ENCODE measurements at places on chromosomes 3 and 15. TPM values are rescaled to one million over a fixed set of nuclear protein-coding genes. Genes with fewer than 3 reads are reported as not detected.
A peak's percentile ranks its signal among the peaks of the same experiment; 100 is the strongest.

The TRH gene
- polyA plus RNA-seq = not detected

- H3K27me3 ChIP-seq = peaks cover 27% of the 10 kb centered on the region
- H3K4me1 ChIP-seq = peaks cover 3% of the 10 kb centered on the region
- no peak for DNase-seq
- no peaks in the 10 kb centered on the region for H3K36me3 ChIP-seq
Observed at GRCh38 chr3:108907194-108907593, 46.5 kb downstream of the GUCA1C start.

- no peak for DNase-seq
- peaks cover 11% of the 10 kb centered on the region for H3K4me1 ChIP-seq
- no peak overlapping the region for H3K4me3 ChIP-seq
- no peaks in the 10 kb centered on the region for H3K27me3 ChIP-seq
Observed at GRCh38 chr3:141406265-141406664, 38.0 kb downstream of the ZBTB38 start.

DNA sequence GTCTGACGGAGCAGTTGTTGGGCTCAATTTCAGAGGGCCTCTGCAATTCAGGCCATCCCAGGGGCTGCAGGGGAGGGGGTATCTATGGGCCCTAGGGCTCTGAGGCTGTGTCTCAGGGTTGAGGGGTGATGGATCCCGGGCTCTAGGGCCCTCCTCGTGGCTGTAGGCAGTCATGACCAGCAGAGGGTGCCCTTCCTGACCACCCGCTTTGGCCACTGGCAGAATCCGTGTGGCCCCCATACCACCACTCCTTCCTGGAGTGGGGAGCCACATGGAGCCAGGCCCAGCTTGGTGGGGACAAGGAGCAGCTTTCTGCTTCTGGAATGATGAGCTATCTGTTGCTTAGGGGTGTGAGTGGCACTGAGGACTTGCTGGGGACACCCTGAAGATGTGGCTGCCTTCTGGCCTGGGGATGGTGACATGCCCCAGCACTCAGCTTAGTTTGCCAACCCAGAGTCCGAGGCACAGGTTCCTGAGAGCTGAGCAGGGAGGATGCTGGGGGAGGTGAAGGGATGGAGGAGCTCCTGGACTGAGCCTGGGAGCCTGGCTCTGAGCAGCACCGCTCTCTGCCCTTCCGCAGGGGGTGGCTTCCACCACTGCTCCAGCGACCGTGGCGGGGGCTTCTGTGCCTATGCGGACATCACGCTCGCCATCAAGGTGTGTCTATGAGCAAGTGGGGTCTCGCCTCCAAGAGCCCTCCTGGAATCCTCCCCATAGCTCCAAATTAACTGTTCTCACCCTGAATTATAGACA, 20.2 kb downstream of the HDAC11 start:
- H3K4me1 ChIP-seq = no peaks in the 10 kb centered on the region
- H3K4me3 ChIP-seq = no peak overlapping the region
- peaks cover 3% of the 10 kb centered on the region for H3K27me3 ChIP-seq
- no peaks in the 10 kb centered on the region for H3K36me3 ChIP-seq
- H3K27ac ChIP-seq = no peak overlapping the region

DNA sequence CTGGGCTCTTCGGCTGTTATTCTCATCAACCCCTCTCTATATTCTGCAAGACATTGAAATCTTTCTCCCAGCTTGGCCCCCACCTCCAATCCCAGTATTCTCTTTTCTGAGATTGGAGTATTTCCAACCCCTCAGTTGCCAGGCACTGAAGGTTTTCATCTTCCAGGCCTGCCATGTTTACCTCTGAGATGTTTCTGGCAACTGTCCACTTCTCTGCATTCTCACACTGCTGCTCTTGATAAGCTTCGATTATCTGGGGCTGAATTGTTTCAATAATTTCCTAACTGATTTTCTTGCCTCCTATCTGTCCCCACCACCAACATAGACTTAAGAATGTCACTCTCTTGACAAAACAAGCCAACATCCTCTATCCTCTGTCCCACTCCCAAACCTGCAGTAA, 1.4 kb upstream of the GPR156 start:
- H3K36me3 ChIP-seq = peaks cover 2% of the 10 kb centered on the region
- no peak for DNase-seq
- H3K4me3 ChIP-seq = no peak overlapping the region
- no peak overlapping the region for H3K27ac ChIP-seq

The IMP3 gene
- 249 TPM for polyA plus RNA-seq

- H3K36me3 ChIP-seq = peaks cover 7% of the 10 kb centered on the region
- H3K27ac ChIP-seq = no peak overlapping the region
- H3K4me1 ChIP-seq = peaks cover 24% of the 10 kb centered on the region
- no peak overlapping the region for H3K4me3 ChIP-seq
- DNase-seq = no peak
Observed at GRCh38 chr3:172704001-172704400, 6.9 kb downstream of the NCEH1 start.

DNA sequence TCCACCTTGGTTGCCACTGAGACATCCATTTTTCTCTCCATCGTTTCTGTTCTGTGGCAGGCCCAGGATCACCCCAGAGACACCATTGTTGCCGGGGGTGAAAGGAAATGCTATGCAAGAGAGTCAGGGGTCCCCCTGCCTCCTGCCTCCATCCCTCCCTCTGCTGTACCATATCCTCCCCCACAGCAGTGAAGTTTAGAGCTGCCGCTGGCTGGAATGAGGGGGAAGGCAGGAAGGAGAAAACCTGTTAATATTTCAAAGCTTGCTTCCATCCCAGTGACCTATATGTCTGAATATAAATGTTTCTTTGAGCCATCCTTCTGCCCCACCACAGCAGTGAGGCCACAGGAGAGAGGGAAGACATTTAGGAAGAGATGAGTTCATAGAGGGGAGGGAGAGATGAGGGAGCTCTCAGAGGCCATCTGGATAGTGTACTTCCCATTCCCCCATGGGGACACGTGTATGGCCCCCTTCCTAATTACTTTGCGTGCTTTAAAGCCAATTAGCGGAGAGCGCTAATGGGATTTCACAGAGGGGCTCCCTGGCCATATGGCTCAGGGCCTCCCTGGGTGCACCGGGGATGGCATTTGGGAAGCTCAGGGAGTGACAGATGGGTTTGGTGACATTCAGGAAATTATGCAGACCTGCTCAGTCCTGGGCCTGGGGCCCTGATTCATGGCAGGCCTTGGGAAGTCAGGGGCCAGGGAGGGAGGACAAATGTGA, 40.4 kb upstream of the CHRNB4 start:
- DNase-seq = no peak
- no peaks in the 10 kb centered on the region for H3K36me3 ChIP-seq
- H3K27me3 ChIP-seq = no peaks in the 10 kb centered on the region
- H3K4me1 ChIP-seq = no peaks in the 10 kb centered on the region

The LSMEM2 gene
- not detected for polyA plus RNA-seq

- no peak overlapping the region for H3K4me3 ChIP-seq
- peaks cover 8% of the 10 kb centered on the region for H3K4me1 ChIP-seq
- H3K27me3 ChIP-seq = peaks cover 36% of the 10 kb centered on the region
- H3K27ac ChIP-seq = no peak overlapping the region
- H3K36me3 ChIP-seq = no peaks in the 10 kb centered on the region
Observed at GRCh38 chr15:68550498-68551295, 28.1 kb upstream of the CORO2B start.

GRCh38 chr15:64622410-64623260, 152.8 kb downstream of the RBPMS2 start:
- H3K27ac ChIP-seq = peak overlapping the region; percentile 88
- H3K27me3 ChIP-seq = no peaks in the 10 kb centered on the region
- peaks cover 45% of the 10 kb centered on the region for H3K4me1 ChIP-seq
- H3K4me3 ChIP-seq = peak overlapping the region; percentile 17

DNA sequence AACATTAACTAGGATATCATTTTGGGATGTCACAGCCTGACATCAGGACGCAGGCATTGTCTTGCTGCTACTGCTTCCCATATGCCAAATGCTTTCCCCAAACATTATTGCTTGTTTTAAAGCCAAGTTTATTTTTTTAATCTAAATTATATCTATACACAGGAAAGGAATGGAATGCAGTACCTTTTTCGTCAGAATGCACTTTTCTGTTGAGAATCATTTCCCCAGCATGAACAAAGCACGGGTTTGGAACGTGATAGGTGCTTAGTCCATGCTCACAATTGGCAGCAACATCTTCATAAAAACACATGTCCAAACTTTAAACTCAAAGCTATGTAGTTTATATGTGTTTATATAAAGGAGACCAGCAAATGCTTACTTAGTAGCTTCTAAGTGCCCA, 26.1 kb downstream of the PXK start:
- DNase-seq = no peak
- H3K36me3 ChIP-seq = peaks cover 3% of the 10 kb centered on the region
- no peaks in the 10 kb centered on the region for H3K27me3 ChIP-seq
- peaks cover 76% of the 10 kb centered on the region for H3K4me1 ChIP-seq

The KLHL40 gene
- not detected for polyA plus RNA-seq

The CCDC66 gene
- 14.6 TPM for polyA plus RNA-seq

DNA sequence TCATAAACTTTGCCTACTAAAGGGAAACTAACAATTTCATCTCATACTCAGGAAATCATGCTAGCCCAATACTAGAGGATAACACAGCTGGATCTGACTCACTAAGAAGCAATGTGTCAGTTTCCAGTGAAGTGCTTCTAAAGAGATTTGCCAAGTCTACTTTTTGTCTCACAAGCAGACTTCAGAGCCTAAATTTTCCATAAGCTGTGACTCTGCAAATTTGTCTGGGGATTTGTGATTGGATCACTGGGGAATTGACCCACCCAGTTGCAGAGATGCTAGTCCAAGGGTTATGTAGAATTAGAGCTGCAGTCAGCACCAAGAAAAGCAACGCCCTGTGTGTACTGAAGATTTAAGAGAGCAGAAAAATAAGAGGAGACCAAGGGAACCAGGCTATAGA, 647.1 kb downstream of the NTRK3 start:
- DNase-seq = no peak
- H3K4me3 ChIP-seq = no peak overlapping the region
- peaks cover 9% of the 10 kb centered on the region for H3K27me3 ChIP-seq
- H3K36me3 ChIP-seq = no peaks in the 10 kb centered on the region
- H3K27ac ChIP-seq = no peak overlapping the region

The ZNF502 gene
- polyA plus RNA-seq = 6.0 TPM

- H3K27ac ChIP-seq = no peak overlapping the region
- DNase-seq = no peak
- no peaks in the 10 kb centered on the region for H3K36me3 ChIP-seq
- no peaks in the 10 kb centered on the region for H3K4me1 ChIP-seq
- H3K4me3 ChIP-seq = no peak overlapping the region
- H3K27me3 ChIP-seq = peaks cover 4% of the 10 kb centered on the region
Observed at GRCh38 chr3:147312786-147313280, 93.5 kb downstream of the ZIC4 start.

- peaks cover 38% of the 10 kb centered on the region for H3K36me3 ChIP-seq
- no peaks in the 10 kb centered on the region for H3K4me1 ChIP-seq
- DNase-seq = no peak
- no peak overlapping the region for H3K4me3 ChIP-seq
Observed at GRCh38 chr3:122533480-122533879, 18.7 kb upstream of the KPNA1 start.

The SKOR1 gene
- 0.19 TPM for polyA plus RNA-seq

DNA sequence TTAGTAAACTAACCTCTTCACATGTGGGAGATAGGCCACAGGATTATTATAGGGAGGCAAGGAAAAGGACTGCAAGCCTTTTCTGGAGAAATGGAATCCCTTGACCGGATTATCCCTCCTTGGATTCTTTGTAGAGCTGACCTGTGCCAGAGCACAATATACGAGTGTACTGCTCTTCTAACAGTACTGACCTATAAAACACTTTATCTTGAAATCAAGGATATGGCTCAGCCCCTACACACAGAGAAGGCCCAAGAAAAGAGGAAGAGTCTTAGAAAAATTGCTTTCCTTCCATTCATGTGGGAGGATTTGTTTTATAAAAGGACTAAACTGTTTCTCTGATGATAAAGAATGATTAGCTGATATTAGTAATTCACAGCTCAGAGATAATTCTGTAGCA, 42.2 kb downstream of the DMXL2 start:
- H3K27me3 ChIP-seq = no peaks in the 10 kb centered on the region
- H3K4me1 ChIP-seq = no peaks in the 10 kb centered on the region
- no peak for DNase-seq
- no peak overlapping the region for H3K27ac ChIP-seq
- H3K4me3 ChIP-seq = no peak overlapping the region

DNA sequence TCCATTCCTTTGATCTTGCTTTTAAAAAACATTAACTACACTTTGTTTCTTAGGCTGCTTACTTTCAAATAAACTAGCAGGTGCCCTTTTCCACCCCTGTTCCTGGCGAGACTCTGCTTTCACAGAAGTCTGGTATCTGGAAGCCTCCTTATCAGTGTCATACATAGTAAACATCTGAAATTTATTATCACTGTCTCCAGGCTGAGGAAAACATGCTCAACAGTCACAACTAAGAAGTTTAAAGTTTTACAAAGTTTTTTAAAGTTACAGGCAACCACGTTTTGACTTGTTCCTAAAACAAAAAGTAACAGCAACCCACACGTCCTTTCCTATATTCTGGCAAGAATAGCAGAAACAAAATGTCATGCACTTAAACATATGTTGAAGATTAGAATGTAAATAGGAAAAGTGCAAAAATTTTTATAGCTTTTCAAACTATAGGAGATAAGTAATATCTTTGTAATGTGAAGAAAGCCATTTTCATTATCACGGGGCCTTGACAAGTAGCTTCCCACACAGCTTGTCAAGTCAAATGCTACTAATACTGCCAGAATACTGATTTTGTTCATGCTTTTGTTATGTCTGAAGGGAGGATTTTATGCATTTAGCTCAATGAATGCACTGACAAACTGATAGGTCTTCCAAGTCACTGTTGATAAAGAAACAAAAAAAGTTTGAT, 275.2 kb upstream of the KCNMB2 start:
- no peaks in the 10 kb centered on the region for H3K36me3 ChIP-seq
- no peak for DNase-seq
- H3K27ac ChIP-seq = no peak overlapping the region

DNA sequence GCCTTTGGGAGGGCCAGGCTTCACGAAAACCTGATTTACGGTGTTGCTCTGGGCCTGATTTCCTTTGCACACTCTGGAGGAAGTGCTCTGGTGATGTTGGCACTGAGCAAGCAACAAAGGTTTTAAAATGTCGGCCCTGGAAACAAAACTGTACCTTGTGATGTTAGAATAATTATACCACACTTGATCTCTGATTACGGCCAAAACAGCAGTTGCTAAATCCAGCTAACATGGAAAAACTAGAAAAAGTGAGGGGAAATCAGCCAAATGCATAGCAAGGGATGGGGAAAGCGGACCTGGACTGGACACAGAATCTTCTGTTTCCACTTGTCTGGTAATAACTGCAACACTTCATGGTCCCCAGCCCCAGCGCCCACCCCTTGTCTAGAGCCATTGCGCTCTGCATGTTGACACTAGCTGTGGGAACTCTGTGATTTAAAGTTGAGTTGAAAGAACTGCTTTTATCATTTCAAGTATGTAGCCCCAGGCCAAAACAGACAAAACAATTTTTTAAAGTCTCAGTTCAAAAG, 120.1 kb downstream of the VGLL4 start:
- H3K4me3 ChIP-seq = no peak overlapping the region
- no peaks in the 10 kb centered on the region for H3K4me1 ChIP-seq
- H3K27me3 ChIP-seq = no peaks in the 10 kb centered on the region

- no peak overlapping the region for H3K4me3 ChIP-seq
- H3K36me3 ChIP-seq = no peaks in the 10 kb centered on the region
- H3K27ac ChIP-seq = no peak overlapping the region
- H3K4me1 ChIP-seq = no peaks in the 10 kb centered on the region
- DNase-seq = no peak
- no peaks in the 10 kb centered on the region for H3K27me3 ChIP-seq
Observed at GRCh38 chr3:157786618-157787017, 283.4 kb upstream of the VEPH1 start.

The PTH1R gene
- polyA plus RNA-seq = not detected

The ALS2CL gene
- not detected for polyA plus RNA-seq

The MAP3K13 gene
- 64.9 TPM for polyA plus RNA-seq

GRCh38 chr3:105812194-105812586, 56.6 kb downstream of the CBLB start:
- H3K27ac ChIP-seq = peak overlapping the region; percentile 66
- peak overlapping the region; percentile 32 for H3K4me3 ChIP-seq
- peaks cover 37% of the 10 kb centered on the region for H3K4me1 ChIP-seq
- peaks cover 5% of the 10 kb centered on the region for H3K36me3 ChIP-seq
- DNase-seq = no peak
